NCI-H526 (cell line): ENCODE measurements at places on chromosomes 16 and 17.

GRCh38 chr17:77526728-77527350, 386.1 kb downstream of the SEC14L1 start:
- DNase-seq = peak; percentile 78

DNA sequence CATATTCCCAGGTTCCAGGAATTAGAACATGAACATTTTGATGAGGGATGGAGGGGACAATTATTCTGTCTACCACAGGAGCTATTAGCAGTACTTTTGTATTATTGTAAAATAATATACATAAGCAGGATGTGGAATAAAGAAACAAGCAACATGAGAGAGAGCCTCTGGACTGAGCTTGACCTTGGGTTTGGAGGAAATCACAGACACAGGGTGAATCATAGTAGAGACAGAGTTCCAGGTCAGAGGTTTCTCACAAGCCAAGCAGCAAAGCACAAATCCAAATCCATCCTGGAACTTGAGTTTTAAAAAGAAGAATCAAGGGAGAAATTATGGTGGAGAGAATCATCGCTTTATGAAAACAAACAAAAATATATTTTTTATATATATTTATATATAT, 5.1 kb downstream of the KRT31 start:
- no peak for DNase-seq

- DNase-seq = no peak
Observed at GRCh38 chr16:81633680-81634379, 145.3 kb upstream of the PLCG2 start.

DNA sequence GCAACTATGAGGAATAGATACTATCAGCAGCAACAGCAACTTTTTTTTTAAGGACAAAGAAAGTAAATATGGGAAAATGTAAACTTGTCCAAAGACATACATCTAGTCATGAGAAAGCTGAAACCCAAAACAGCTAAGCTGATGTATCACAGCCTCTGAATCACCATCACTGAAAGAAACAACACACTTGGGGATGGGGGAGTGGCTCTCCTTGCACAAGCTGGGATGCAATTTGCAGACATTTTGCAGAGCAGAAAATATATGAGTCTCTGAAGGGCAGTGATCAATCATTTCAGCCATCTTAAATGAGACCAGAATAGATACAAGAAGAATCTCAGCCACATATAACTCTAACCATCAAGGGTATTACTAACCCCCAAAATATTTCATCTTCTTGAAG, 79.1 kb downstream of the GRIN2A start:
- no peak for DNase-seq
